ENCODE measurements at places on chromosomes 4 and X. TPM values are rescaled to one million over a fixed set of nuclear protein-coding genes. Genes with fewer than 3 reads are reported as not detected.

The UBA1 gene
- total RNA-seq: 136 TPM

The NEUROG2 gene
- not detected for total RNA-seq

The SHISA3 gene
- total RNA-seq: 14.5 TPM

The TSPAN6 gene
- total RNA-seq: 12.0 TPM

The PNMA6F gene
- not detected for total RNA-seq

The SORBS2 gene
- 741 TPM for total RNA-seq

The TMSB15A gene
- total RNA-seq: not detected

The NEXMIF gene
- total RNA-seq: 0.26 TPM

The GUCY1A1 gene
- total RNA-seq: 35.5 TPM

The ENAM gene
- total RNA-seq: 13.5 TPM

The FGG gene
- total RNA-seq: not detected

The TLR10 gene
- total RNA-seq: 0.08 TPM

The ZNF157 gene
- total RNA-seq: 0.19 TPM

The EXOC1L gene
- not detected for total RNA-seq

The LDOC1 gene
- 0.89 TPM for total RNA-seq

The RHOXF2 gene
- total RNA-seq: not detected

The STARD8 gene
- total RNA-seq: 14.6 TPM

The PHOX2B gene
- total RNA-seq: not detected

The GPRIN3 gene
- total RNA-seq: 7.8 TPM

The ALB gene
- total RNA-seq: not detected

The TGIF2LX gene
- total RNA-seq: not detected

The SULT1B1 gene
- 0.67 TPM for total RNA-seq

The GAGE13 gene
- total RNA-seq: not detected

The GPR82 gene
- 0.31 TPM for total RNA-seq

The LPAR4 gene
- 0.15 TPM for total RNA-seq

The UGT2B15 gene
- total RNA-seq: not detected

The XAGE1A gene
- total RNA-seq: not detected

The SSX3 gene
- total RNA-seq: not detected

The GSX2 gene
- total RNA-seq: not detected

The FABP2 gene
- total RNA-seq: not detected

Data from right atrium auricular region (tissue), 2 donors.